ENCODE measurements at places on chromosomes 5 and 9.

DNA sequence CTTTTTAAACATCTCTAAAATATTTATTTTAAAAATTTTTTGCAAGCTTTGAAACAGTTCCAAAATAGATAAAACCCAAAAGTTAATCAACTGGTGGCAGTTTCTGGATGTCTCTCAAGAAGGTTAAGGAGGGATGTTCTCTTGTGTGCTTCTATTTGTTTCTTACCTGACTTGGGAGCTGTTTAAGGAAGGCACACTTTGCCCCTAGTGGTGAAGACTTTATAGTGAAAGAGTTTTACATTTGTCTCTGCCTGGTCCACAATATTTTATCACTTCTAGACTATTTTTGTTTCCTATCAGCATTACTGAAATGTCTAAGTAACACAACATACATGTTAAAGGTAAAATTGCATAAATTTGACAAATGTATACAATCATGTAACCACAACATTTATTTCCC, 552.8 kb downstream of the SEMA5A start:
- no peak for DNase-seq

- DNase-seq: no peak
Measured at GRCh38 chr9:127221695-127222094, 42.9 kb upstream of the GARNL3 start.

GRCh38 chr9:89593727-89594427, 10.9 kb upstream of the GADD45G start:
- no peak for DNase-seq

- DNase-seq: no peak
Measured at GRCh38 chr9:11340654-11341053, 727.9 kb upstream of the PTPRD start.

- DNase-seq: no peak
Measured at GRCh38 chr5:130280528-130281217, 376.4 kb downstream of the CHSY3 start.

- DNase-seq: no peak
Measured at GRCh38 chr5:15002791-15003190, 131.2 kb upstream of the ANKH start.

GRCh38 chr9:27590651-27591050, 17.4 kb upstream of the C9orf72 start:
- no peak for DNase-seq

DNA sequence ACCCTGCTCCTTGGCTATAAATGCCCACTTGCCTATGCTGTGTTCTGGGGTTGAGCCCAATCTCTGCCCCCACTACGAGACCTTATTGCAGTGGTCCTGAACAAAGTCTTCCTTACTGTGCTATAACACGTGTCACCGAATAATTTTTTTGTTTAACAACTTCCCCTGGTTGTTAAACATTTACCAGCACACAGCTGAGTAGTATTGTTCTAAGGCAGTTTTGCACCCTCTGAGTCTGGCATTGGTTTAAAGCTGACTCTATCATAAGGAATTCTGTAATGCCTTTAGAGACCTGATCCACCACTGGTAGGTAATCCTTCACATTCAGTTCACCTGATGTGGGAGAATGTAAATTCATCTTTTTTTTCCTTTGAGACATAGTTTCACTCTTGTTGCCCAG, 25.6 kb upstream of the ANKRD31 start:
- no peak for DNase-seq

Data from activated gamma-delta T cell (primary cell).